ENCODE measurements at places on chromosomes 11 and 22.
A peak's percentile ranks its signal among the peaks of the same experiment; 100 is the strongest.

- DNase-seq = no peak
Observed at GRCh38 chr11:46906609-46907041, 11.7 kb downstream of the LRP4 start.

DNA sequence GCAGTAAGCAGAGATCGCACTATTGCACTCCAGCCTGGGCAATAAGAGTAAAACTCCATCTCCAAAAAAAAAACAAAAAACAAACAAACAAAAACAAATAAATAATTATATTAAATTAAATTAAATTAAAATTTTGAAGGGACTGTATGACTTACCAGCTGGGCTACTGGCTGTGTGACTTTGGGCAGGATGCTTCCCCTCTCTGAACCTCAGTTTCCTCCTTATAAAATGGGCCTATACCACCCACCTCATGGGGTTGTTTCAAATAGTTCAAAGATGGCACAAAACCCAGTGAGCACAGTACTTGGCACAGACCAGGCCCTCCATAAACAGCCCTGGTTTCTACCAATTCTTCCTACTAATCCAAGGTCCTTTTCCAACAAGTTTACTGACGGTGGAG, 34.9 kb downstream of the ASCC2 start:
- no peak for DNase-seq

- no peak for DNase-seq
Observed at GRCh38 chr11:74257959-74258553, 53.4 kb downstream of the P4HA3 start.

GRCh38 chr22:26442086-26442756, 13.2 kb downstream of the ASPHD2 start:
- no peak for DNase-seq

DNA sequence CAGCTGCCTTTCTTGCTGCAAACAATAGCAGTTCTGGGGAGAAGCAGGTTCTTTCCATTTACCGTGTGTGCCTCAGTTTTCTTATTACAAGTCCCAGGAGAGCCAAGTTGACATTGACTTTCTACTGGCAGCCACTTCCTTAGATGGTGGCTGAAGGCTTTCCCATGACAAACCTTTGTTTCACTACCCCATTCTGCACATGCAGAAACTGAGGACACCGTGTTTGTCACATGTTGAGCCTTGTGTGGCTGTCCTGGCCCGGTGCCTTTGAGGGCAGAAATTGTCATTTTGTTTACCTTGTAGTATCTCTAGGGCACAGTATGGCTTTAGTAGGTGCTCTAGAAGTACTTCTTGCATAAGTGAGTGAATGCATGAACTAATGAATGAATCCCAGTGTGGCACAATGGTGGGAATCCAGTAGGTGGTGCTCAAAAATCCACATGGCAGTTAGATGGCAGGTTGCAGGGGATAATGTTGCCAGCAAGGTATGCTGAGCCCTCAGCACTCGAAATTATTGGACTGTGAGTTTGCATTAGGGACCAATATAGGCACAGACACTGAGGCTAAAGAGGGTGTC, 101.6 kb downstream of the CSNK2A3 start:
- DNase-seq = no peak

DNA sequence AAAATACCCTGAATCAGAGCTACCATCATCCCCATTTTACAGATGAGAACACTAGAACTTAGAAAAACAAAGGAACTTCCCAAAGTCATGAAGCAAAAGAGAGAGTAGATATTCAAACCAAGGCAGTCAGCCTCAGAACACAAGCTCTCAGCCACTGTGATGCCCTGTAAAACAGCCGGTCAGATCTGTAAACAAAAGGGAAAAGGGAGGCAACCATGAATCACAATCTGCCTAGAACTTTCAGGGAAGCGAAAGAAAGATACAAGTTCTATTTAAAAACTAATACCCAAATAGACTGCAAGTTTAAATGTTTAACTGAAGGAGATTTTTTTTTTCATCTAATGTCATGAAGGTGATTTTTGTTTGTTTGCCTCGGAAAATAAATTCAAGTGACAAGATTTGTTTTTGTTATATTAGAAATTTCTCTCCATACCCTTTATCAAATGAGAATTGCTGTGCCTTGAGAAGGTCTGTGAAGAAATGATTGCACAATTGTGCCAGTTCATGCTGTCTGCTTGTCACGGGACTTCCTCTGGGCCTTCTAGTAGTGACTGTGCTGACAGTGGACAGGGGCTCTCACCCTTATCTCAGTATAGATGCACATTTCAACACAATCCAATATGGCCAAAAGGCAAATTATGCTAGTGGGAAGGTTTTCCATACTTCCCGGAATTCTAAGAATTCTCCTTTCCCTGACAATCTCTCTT, 11.7 kb downstream of the SAA1 start:
- DNase-seq = no peak

DNA sequence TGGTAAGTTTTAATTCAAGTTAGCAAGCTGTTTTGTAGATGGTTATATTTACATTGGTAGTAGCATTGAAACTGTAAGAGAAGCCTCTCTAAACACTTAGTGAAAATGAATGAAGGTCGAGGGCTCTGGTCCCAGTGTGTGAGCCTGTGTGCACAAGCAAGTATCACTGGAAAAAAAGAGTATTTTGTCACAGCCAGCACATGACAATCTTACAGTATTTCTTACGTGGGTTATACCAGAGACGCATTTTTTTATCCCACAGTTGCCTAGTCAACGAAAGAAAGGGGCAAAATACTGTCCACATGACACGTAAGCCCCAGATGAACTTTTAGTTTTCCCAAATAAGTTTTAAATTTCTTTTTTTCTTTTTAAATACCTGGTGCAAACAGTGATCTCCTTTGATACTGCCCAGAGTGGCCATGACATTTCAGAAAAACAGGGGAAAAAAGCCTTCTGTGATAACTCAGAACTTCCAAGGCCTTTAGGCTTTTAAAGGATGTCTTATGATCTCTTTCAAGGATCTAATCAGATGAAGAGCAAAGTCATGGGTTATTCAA, 23.5 kb downstream of the RAB38 start:
- no peak for DNase-seq

GRCh38 chr11:83070731-83071566, 748 bp downstream of the RAB30 start:
- no peak for DNase-seq

GRCh38 chr22:29450222-29450621, 11.8 kb downstream of the RFPL1 start:
- DNase-seq = no peak

DNA sequence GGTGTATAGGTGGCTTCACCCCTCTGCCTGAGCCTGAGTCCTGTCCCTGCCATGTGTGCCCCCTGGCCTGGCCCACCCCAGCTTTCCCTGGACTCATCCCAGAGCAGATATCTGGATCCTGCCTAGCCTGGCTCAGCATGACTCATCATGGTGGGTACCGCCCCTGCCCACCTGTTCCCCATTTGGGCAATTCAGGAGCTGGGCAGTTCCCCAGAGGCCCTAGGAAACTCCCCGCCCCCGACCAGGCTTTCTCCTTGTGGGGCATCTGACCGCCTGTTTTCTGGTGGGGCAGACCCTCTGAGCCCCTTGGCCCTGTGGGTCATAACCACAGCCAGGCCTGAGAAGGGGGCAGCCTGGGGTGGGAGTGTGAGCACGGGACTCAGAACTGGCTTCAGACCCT, 4.4 kb downstream of the TSPO start:
- DNase-seq = no peak

- DNase-seq = no peak
Observed at GRCh38 chr22:22974795-22975580, 87.4 kb downstream of the IGLL5 start.

GRCh38 chr11:65572356-65573051, at the start of gene FAM89B:
Gene FAM89B (plus strand): TSS chr11:65572538. CDS start chr11:65572670, 132 bp downstream.
- no peak for DNase-seq

DNA sequence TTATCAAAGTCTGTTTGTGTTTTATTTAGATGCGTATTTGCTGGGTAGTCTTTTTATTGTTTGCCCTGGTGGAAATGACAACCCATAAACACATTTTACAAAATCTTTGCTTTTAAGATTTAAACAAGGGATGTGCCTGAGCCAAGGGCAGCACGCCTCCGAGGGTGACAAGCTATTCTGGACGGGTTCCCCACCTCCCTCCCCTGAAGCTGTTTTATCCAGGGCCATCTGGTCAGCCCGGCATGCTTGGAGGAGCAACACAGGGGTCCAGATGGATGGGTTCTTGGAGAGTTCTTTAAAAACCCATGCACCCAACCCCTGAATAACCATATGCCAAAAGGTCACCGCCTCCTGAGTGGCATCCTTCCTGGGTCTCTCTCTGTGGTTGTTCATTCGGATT, 408.9 kb downstream of the OPCML start:
- no peak for DNase-seq

DNA sequence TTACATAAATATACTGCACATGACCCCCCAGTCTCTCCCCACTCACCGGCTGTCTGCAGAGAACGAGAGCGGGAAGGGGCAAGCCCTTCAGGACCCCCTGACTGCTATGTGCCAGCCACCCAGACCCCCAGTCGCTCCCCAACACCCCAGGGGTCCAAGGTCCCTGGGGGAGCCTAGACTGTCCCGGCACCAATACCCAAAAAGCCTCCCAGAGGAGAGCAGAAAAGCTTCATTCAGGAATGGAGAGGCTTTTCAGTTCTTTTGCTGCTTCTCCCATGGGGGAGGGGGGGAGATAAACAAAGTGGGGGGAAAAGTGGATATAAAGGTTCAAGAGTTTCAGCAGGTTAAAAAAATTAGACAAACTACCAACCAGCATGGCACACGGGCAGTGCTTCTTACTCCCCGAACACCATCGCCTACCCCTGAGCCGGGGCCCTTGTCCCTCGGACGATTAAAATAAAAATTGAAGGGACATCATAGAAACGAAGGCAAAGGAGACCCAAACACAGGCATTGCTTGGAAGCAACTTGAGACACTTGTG, 1.3 kb downstream of the CSNK1E start:
- no peak for DNase-seq

GRCh38 chr22:17213976-17214375, 5.3 kb downstream of the ADA2 start:
- peak; percentile 9 for DNase-seq

GRCh38 chr22:17157714-17158113, 1.4 kb downstream of the HDHD5 start:
- DNase-seq = no peak

- no peak for DNase-seq
Observed at GRCh38 chr22:29266564-29267461, 968 bp downstream of the RHBDD3 start.

GRCh38 chr11:126603486-126603885, 248.0 kb downstream of the ST3GAL4 start:
- no peak for DNase-seq

Data from kidney glomerular epithelial cell (primary cell).